ENCODE measurements at places on chromosomes 3 and 15. TPM values are rescaled to one million over a fixed set of nuclear protein-coding genes. Genes with fewer than 3 reads are reported as not detected.

Gene ACKR4
- 0.90 TPM for total RNA-seq

Gene PARP14
- 47.9 TPM for total RNA-seq

Gene VGLL3
- 1.5 TPM for total RNA-seq

Gene SKOR1
- total RNA-seq: 0.63 TPM

Gene OCA2
- 0.22 TPM for total RNA-seq

Gene TGM5
- total RNA-seq: not detected

Gene GCNT3
- 239 TPM for total RNA-seq

Gene MEIS2
- 93.3 TPM for total RNA-seq

Gene IRAK2
- total RNA-seq: 2.4 TPM

Gene GOLGA6L7
- not detected for total RNA-seq

Gene LIPH
- total RNA-seq: 122 TPM

Gene POPDC2
- 89.0 TPM for total RNA-seq

Gene POLR2H
- total RNA-seq: 90.1 TPM

Gene PRR23C
- total RNA-seq: not detected

Gene PAQR5
- total RNA-seq: 27.7 TPM

Data from mucosa of descending colon (tissue), 3 donors.